ENCODE measurements at places on chromosomes 7 and 10.

- no peak for DNase-seq
Measured at GRCh38 chr10:10367264-10367663, 650.4 kb upstream of the CELF2 start.

GRCh38 chr10:47061776-47062175, 150.5 kb downstream of the PTPN20 start:
- no peak for DNase-seq

GRCh38 chr7:23062452-23062851, 43.1 kb upstream of the KLHL7 start:
- no peak for DNase-seq

- DNase-seq: no peak
Measured at GRCh38 chr7:154984601-154985188, 18.2 kb downstream of the PAXIP1 start.

- DNase-seq: no peak
Measured at GRCh38 chr10:61830072-61830845, 71.2 kb upstream of the ARID5B start.

- DNase-seq: no peak
Measured at GRCh38 chr10:11515596-11516430, 95.6 kb downstream of the USP6NL start.
